ENCODE measurements at places on chromosomes 2 and 18.

GRCh38 chr18:65336411-65336810 lies 414.4 kb upstream of the CDH7 start:
- no peak for DNase-seq

DNA sequence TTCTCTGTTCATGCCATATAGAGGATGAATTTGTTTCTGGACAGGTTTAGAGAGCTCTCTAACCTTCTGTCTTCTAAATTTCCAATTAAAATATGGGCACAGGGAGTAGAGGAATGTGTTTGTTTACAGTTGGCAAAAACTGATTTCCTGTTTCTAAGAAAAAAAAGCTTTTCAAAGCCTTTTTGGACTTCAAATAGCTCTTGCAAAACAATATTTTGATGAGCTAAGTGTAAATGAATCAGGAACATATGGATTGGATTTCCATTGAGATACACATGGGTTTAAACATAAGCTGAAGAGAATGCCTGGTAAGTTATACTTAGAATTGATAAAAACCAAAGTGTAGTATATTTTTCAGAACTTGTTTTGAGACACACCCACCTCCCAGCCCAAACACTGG lies 677.5 kb downstream of the NYAP2 start:
- DNase-seq: no peak

- DNase-seq: no peak
Observed at GRCh38 chr18:78303519-78304191, 676.0 kb upstream of the SALL3 start.

DNA sequence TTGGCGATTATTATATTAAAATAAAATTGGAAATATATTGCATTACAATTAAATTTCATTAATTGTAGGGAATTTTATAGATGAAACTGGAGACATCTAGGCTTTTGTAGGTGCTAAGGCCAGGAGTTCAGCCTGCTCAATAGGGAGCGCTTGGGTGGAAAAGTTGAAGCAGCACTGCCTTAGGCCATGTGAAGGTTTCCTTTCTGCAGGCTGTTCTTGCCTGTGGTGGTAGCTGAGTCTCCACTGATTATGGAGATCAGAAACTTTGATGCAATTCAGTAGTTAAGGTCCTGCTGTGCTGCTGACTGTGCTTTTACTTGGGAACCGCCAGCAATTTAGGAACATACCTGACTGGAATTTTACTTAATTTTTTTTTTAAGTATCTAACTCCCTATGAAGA lies 179.9 kb upstream of the BOD1L2 start:
- DNase-seq: no peak

- no peak for DNase-seq
Observed at GRCh38 chr2:136005462-136006196, 20.2 kb upstream of the DARS1 start.

All from NCI-H187 (cell line).